ENCODE measurements at places on chromosomes 12 and 14. TPM values are rescaled to one million over a fixed set of nuclear protein-coding genes. Genes with fewer than 3 reads are reported as not detected.

- DNase-seq, result no peak
These were observed 63.9 kb downstream of the ANKRD9 start for GRCh38 chr14:102445641-102446040.

- peak; percentile 70 for DNase-seq
These were observed 18.1 kb downstream of the NUAK1 start for GRCh38 chr12:106120519-106121105.

GRCh38 chr12:63305901-63306875 lies 155.2 kb upstream of the AVPR1A start:
- no peak for DNase-seq

DNA sequence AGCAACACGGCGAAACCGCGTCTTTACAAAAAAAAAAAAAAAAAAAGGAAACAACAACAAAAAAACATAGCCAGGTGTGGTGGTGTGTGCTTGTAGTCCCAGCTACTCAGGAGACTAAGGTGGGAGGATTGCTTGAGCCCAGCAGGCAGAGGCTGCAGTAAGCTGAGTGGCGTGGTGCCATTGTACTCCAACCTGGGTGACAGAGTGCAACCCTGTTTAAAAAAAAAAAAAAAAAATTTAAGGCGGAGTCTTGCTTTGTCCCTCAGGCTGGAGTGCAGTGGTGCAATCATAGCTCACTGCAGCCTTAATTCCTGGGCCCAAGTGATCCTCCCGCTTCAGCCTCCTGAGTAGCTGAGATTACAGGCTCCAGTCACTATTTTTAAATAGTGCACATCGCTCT lies 18.2 kb upstream of the FIGNL2 start:
- no peak for DNase-seq

SMCO2 gene
- not detected for total RNA-seq

Measured in fibroblast of villous mesenchyme (primary cell).